Endothelial cell of umbilical vein (primary cell): ENCODE measurements at places on chromosomes 5 and 9. TPM values are rescaled to one million over a fixed set of nuclear protein-coding genes. Genes with fewer than 3 reads are reported as not detected.

- peak; percentile 50 for DNase-seq
Measured at GRCh38 chr9:111598733-111599091, 735 bp downstream of the PTGR1 start.

DNA sequence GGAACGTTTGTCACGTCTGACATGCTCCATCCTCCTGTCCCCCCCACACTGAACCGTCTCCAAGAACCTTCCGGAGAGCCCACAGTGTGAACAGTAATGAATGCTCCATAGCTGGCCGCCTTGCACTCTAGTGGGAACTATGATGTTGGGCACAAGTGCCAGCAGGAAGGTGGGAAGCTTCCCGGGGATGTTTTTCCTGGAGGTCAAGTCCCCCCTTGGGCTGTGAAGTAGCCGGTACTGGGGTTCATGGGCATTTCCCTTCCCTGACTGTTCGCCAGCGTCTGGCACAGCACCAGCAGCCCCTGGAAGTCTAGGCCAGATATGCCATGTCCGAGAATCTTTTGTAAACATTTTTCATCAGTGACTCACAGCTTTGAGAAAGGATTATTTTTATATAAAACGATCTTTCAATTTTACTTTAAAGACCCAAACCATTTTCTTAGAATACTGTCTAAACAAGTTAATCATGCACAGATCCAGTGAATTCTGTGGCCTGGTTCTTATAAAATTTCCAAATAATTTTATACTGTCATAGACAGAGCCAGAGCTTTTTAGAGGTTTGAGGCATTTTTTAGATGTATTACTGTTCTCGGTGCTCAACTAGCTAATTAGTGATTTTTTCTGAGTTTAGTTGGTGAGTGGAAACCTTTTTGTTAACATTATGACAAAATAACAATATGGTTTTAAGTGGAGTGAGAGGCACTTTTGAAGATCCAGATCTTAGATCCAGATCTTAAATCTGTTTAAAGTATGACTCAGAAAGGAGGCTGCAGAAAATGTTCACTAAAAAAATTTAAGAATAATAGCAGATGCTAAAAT, 11.6 kb downstream of the ABL1 start:
- DNase-seq = peak; percentile 93

DNA sequence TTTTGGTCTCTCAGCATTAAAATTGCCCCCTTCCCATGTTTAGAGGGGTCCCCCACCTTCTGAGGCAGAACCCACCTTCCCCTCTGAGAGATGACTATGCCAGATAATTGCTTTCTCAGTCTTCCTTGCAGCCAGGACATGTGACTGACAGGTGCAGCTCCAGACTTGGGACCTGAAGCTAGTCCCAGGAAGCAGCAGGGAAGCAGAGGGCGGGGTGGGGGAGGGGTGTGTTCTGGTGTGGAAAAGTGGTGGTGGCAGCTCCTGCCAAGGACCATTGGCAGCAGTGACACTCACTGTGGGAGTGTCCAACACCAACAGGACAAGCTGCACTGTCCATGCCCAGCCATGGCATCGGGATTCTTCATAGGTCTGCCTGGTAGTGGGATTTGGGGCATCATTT, 2.3 kb downstream of the EIF4E1B start:
- DNase-seq = no peak

IFNA6 gene
- not detected in 2 replicates for polyA plus RNA-seq

PPP6C gene
- polyA plus RNA-seq = 14.6 and 19.3 TPM in 2 replicates

DNA sequence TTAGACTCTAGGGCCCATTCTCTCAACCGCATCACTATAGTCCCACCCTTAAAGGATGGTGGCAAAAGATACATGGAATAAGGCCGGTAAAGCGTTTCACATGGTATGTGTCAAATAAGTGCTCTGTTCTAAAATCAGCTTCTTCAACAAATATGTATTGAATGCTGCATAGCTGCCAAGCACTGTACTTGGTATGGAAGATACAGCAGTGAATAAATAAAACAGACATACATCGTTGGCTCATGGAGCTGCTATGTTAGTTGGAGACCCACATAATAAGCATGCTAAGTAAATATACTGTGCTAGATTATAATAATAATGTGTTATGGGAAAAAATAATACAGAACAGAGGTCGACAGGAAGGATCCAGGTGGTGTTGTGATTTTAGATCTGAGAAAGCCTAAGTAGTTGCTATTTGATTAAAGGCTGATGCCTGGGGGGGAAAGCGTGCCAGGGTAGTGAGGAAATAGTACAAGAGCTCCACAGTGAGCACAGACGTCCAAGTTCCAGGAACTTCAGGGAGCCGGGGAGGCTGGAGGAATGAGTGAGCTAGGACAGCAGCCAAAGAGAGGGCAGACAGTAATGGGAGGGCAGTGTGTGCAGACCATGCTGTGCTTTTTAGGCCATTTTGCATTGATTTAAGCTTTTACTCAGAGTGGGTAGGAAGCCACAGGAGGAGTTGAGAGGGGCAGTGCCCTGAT, 93.7 kb downstream of the JAKMIP2 start:
- no peak for DNase-seq

DNA sequence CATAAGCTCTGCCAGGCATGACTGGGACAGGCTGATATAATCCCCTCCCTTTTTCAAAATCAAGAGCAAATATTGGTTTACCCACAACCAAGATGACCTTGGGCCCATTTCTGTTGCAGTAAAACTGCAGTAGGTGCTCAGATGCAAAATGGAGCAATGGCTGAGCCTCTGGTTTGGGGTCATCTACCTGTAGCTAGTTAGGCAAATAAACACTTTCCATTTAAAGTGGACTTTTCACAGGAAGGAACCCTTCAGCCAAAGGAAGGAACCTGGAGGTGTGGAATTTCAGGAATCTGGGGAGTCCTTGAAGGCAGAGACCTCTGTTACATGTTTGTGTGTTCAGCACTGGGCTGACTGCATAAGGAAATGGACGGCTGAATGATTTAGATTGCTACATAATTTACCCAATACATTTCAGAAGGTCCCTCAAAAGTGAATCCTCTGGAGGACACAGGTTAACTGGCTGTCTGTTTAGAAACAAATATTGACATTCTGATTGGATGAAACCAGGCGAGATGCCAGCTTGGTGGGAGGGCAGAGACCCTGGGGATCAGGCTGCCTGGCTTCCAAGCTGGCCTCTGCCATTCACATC, 170.1 kb upstream of the ZNF618 start:
- peak; percentile 33 for DNase-seq

PCDHA10 gene
- 0.11 and 0.13 TPM in 2 replicates for polyA plus RNA-seq

- DNase-seq = no peak
Measured at GRCh38 chr9:123382653-123383511, 26.9 kb downstream of the CRB2 start.

DNA sequence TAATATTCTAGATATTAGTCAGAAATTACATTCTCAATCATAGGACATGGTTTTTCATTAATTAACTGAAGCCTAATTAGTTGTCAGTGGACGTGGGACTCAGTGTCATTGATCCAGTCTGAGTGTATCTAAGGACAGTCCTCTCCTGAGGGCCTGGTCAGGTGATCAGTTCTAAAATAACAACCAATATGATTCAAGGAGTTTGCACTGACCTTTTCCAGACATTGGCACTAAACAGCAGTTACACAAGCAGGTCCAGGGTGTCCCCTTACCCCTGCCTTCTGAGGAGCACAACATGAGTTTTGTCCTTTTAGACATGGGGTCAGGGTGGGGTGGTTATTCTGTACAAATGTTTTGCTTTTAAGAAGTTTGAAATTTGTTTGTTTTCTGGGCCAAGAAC, 97.8 kb downstream of the CMYA5 start:
- DNase-seq = no peak

DNA sequence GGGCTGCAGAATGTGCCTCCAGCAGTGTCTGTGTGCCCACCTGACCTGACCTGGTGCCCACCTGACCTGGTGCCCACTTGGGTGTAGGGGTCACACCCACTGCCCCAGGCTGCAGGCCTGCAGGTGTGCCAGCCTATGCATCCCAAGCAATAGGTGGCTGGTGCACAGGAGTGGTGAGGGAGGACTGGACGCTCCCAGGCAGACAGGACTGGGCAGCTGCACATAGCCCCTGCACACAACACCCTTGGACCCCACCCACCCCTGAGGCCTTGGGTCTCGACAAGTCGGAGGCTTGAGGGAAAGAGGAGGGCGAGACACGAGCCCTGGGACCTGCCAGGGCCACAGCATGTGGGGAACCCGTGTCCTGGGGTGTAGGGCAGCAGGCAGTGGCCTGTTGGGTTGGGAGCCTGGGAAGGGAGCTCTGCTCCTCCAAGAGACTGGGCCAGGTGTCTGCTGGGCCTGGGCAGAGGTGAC, 10.8 kb upstream of the NRARP start:
- no peak for DNase-seq

GRCh38 chr9:19102181-19102630, 498 bp downstream of the HAUS6 start:
- peak; percentile 17 for DNase-seq
